Caco-2 (cell line): ENCODE measurements at places on chromosomes 5 and 9. TPM values are rescaled to one million over a fixed set of nuclear protein-coding genes. Genes with fewer than 3 reads are reported as not detected.

Gene PCDHB12
- total RNA-seq: 0.12 TPM in 1 of 2 replicates, not detected in the other

Gene PCDHA3
- not detected in 2 replicates for total RNA-seq

DNA sequence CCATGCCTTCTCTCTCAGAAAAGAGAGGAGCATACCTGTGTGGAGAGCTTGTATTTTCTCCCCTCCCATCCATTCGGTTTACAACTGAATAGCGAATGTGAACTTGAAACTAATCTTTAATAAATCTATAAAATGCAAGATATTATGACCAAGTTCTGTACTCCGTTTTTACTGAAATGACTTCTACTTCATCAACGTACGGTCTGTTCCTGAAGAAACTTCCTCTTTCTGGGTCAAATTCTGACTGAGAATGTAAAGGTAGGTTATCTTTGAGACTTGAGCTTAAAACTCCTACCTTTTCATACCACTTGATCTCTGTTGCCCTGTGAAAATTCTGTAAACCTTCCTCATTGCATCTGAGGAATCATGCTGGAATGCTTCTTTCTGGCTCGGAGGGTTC, 4.2 kb upstream of the CTNNAL1 start:
- no peak for DNase-seq

DNA sequence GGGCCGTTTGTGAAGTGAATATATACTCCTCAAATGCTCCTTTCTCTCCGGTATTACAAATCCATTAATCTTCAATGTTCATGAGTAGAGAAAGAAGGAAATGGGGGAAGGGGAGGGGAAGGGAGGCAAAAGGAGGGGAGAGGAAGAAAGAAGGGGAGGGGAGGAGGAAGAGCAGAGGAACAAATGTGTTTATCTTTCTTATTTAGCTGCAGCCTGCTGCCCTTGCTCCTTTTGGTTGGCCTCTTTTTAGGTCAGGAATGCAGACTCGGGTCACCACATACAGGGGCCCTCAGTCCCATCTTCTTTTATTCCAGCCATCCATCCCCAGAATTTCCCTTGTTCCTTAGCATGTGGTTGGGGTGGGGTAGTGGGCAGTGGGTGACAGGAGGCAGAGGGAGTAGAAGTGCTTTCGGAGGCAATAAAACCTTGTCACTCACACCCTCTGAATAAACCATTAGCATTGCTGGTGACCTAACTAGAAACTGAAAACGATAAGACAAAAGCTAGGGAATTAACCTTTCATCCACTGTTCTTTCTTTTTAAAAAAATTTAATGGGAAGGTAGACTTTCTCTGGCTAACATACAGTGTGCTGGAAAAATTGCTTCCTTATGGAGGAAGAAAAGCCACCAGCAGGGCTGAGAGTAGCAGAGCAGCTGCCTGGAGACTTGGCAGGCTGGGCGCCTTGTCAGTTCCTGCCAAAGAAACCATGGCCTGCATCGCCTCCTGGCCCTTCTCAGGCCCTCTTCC, 16.8 kb upstream of the PRLR start:
- no peak for DNase-seq

Gene STXBP1
- 5.5 and 6.7 TPM in 2 replicates for total RNA-seq

GRCh38 chr9:35681341-35682002, 7.7 kb downstream of the CA9 start:
- DNase-seq: no peak

- DNase-seq: no peak
Measured at GRCh38 chr9:38671372-38671731, 48.6 kb downstream of the FAM240B start.

DNA sequence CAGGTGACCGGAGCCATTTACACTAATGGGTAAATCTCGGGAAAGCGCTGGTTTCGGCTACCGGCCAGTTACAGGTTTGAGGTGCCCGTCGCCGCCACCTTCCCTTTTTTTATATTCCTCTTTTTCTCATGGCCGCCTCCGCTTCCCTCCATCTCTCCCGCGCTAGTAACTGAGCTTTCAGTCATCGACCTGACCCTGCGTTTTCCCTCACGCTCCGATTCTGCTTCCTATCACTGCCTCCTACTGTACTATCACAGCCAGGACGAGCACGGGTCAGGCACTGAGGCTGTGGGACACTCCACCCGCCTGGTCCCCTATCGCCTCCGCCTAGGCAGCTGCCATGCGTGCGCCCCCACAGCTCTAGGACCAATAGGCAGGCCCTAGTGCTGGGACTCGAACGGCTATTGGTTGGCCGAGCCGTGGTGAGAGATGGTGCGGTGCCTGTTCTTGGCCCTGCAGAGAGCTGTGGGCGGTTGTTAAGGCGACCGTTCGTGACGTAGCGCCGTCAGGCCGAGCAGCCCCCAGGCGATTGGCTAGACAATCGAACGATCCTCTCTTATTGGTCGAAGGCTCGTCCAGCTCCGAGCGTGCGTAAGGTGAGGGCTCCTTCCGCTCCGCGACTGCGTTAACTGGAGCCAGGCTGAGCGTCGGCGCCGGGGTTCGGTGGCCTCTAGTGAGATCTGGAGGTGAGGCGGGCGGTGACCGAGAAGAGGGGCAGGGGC, at the start of gene HMGCR:
TSS of gene HMGCR (plus strand) at position 606 of the 722 bp plus-strand sequence. CDS start 5,386 bp downstream, outside the sequence.
- peak; percentile 99 for DNase-seq

DNA sequence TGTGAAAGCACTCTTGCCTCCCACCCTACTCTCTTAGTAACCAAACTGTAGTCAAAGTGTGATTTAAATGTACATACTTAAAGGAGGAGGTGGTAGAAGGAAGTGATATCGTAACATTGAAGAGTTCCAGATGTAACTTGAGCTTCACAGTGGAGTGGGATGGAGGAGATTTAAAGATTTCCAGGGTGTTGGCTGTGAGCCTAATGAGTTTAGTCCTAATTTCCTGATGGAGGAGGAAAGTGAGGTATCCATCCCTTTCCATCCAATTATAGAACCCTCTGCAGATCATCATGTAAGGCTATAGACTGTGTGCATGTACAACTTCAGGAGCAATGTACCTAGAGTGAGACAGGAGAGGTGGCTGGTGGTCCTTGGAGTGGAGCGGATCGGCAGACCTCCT, 1163.9 kb upstream of the SEMA6A start:
- DNase-seq: no peak

DNA sequence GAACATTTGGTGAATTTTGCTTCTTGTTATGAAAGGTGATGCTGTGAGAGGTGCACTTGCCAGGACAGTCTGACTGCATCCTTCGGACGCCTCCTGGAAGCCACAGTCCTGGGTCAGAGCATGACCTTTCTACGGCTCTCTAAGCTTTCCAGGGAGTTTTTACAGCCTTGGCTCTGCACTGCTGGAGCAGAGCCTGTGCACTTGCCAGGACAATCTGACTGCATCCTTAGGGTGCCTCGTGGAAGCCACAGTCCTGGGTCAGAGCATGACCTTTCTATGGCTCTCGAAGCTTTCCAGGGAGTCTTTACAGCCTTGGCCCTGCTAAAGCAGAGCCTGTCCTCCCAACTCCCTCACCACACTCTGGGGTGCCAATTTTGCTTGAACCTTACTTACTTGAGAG, 49.6 kb downstream of the CCDC180 start:
- no peak for DNase-seq

Gene RORB
- total RNA-seq: not detected in 2 replicates

GRCh38 chr5:132459031-132459982, 31.3 kb downstream of the IRF1 start:
- DNase-seq: peak; percentile 45

GRCh38 chr9:123322273-123323195, 33.5 kb upstream of the CRB2 start:
- DNase-seq: no peak

- no peak for DNase-seq
Measured at GRCh38 chr5:93371893-93372292, 209.1 kb downstream of the NR2F1-AS1 start.

DNA sequence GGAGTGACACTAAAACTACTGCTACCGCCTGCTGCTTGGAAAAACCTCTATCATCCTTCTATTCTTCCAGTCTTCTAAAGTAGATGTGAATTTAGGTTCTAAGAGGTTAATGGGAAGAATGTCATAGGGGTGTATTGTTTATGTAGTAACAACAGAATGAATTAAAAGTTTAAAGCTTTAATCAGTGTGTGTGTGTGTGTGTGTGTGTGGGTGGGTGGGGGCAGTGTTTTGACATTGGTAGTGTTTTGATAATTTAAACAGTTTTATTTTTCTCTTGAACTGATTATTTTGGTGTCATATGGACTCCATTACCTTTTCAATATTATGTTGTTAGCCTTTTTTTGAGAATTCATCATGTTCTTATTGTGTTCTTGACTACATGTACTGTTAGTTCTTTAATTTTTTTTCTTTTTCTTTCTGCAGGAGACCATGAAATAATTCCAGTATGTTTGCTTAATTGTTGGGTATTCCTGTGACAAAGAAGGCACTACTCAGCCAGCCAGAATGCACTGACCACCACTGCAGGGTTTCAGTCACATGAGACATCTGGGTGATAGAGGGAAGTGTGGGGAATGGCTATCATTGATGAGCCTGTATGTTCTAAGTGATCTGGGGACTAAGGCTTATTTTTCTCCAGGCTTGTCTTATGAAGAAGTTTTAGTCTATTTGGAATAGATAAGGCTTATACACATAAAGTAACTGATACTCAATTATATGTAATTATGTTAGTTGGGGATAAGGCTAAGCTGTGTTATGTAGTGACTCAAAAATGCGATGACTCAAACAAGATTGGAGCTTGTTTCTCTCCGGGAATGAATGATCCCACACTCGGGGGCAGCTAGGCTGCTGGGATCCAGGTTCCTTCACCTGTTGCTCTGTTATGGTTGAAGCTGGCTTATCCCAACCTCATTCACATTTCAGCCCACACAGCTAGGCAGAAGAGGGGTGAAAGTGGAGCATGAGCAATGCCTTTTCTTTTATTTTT, 50.2 kb upstream of the ACTBL2 start:
- DNase-seq: no peak

GRCh38 chr5:54309276-54309675, 1.1 kb downstream of the ARL15 start:
- DNase-seq: no peak

Gene CDH9
- not detected in 2 replicates for total RNA-seq

Gene ZNF79
- total RNA-seq: 9.2 and 9.3 TPM in 2 replicates

- no peak for DNase-seq
Measured at GRCh38 chr9:93890436-93890935, 64.7 kb downstream of the BARX1 start.

Gene FREM1
- 0.50 and 0.67 TPM in 2 replicates for total RNA-seq

- no peak for DNase-seq
Measured at GRCh38 chr5:5736007-5736406, 313.5 kb downstream of the ICE1 start.

DNA sequence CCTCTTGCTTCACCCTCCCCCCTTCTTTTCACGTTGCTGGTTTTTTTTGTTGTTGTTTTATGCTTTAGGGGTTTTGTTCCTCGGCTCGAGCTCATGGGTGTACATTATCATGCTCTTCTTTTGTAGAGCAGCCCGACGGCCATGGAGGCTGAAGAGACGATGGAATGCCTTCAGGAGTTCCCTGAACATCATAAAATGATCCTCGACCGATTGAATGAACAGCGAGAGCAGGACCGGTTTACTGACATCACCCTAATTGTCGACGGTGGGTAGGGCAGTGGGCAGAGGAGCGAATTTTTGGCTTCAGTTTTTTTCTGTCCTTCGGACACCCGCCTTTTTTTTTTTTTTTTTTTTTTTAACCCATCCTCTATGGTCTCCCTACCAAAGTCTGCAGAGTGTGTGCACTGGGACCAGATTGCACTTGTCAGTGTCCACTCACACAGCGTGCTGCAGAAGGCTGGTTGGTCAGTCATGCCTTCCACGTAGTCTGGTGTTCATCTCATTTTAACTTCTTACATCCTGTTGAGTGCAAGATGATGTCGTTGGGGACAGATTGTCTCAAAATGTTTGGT, 1.3 kb downstream of the ZNF131 start:
- DNase-seq: peak; percentile 19

GRCh38 chr5:136133222-136133921, 727 bp downstream of the SMAD5 start:
- DNase-seq: peak; percentile 85

Gene FOXD4L5
- total RNA-seq: 0.25 and 0.42 TPM in 2 replicates

Gene PNPLA7
- 1.8 TPM in 2 replicates for total RNA-seq

Gene CENPH
- total RNA-seq: 30.2 and 32.4 TPM in 2 replicates

DNA sequence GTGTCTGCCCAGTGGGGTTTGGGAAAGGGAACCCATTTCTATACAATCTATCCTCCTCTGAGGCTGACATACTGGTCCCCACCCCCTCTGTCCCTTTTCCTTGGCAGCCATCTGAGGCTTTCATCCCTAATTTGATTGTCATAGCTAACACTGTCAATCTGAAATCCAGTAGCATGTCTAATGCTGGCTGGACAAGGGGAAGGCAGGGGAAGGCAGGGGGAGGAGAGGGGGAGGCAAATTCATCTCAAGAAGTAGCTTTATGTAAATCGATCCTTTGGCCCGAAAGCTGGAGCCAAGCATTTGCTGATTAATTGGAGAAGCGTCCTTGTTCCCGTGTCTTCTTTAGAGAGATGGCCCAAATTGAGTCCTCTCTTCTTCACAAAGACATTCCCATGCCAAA, 314.1 kb upstream of the PANK3 start:
- DNase-seq: no peak

DNA sequence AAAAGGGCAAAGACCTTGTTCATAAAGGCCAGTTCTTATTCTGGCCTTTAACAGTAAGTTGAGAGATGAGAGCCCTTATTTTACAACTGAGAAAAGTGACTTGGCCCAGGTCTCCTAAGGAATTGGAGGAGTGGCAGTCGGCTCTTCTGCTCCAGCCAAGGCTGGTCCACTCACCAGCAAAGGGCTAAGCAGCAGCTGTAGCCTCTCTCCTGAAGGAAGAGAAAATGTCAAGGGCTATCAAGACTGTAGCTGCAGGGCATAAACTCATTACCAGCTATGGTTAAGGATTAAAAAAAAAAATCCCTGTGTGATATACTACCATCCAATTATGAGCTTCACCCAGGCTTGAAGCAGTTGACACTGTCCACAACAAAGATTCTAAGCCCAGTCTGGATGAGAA, 138.6 kb upstream of the RAD23B start:
- DNase-seq: no peak

GRCh38 chr9:114093031-114093471, 6.0 kb downstream of the KIF12 start:
- no peak for DNase-seq

GRCh38 chr5:15938186-15938585, 241.4 kb downstream of the MARCHF11 start:
- DNase-seq: no peak

DNA sequence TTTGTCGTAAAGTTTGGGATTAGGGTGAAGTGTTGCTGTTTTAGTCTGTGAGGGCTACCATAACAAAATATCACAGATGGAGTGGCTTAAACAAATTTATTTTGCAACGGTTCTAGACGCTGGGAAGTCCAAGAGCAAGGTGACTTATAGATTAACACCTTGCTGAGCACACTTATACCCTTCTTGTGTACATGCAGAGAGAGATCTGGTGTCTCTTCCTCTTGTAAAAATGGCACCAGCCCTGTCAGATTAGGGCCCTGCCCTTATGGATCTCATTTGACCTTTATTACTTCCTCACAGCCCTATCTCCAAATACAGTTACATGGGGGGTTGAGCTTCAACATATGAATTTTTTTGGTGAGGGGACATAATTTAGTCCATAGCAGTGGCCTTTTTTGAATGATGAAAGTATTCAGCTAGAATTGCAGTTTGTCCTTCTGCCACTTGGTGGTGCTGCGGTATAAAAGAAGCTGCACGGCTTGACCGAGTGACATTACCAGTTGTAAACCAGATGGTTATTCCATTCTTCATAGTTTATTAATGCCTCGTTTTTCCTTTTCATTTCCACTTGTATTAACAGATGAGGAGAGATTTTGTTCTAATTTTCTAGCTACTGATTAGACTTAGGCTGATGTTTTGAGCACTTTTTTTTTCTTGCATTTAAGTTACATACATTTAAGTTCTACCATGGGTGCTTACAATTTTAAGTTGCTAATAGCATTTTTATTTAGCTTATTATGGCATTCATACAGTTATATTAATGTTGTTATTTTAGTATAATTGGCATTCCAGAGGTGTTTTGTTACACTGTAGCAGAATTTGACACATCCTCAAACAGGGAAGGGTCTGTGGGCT, 19.4 kb downstream of the DCP2 start:
- DNase-seq: peak; percentile 60
